ENCODE measurements at places on chromosomes 5 and 9. TPM values are rescaled to one million over a fixed set of nuclear protein-coding genes. Genes with fewer than 3 reads are reported as not detected.

- H3K4me3 ChIP-seq: no peak overlapping the region
- H3K27me3 ChIP-seq: no peaks in the 10 kb centered on the region
- no peaks in the 10 kb centered on the region for H3K36me3 ChIP-seq
- H3K4me1 ChIP-seq: peaks cover 12% of the 10 kb centered on the region
- H3K27ac ChIP-seq: no peak overlapping the region
Observed at GRCh38 chr5:116452774-116453368, 121.8 kb downstream of the SEMA6A start.

DNA sequence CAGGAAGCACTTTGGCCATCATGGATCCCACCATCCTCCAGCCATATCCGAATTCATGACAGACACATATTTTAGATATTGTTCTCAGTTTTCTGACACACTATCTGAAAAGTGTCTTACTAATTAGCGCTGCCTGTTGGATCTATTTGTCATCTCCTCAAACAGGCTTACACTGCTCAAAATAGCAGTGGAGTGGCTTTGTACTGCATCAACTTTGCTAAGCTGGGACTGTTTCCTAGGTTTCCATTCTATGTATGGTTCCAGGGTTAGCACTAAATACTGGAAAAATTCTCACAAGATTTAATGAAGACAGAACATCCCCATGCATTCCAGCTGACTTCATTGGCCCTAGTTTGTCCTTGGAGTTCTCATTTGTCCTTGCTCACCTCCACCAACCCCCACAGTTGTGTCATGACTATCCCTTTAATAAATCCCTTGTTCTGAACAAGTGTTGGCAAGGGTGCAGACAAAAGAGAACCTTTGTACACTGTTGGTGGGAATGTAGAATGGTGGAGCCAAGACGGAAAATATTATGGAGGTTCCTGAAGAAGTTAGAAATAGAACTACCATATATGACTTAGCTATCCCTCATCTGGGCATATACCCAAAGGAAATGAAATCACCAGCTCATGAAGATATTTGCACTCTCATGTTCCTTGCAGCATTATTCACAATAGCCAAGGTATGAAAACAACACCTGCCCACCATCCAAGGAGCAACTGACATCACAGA is 136.5 kb upstream of the RAI14 start:
- DNase-seq: no peak
- no peaks in the 10 kb centered on the region for H3K36me3 ChIP-seq
- H3K27me3 ChIP-seq: no peaks in the 10 kb centered on the region
- H3K4me3 ChIP-seq: no peak overlapping the region
- no peaks in the 10 kb centered on the region for H3K4me1 ChIP-seq

GRCh38 chr9:93517331-93517730 is 59.1 kb upstream of the PHF2 start:
- peaks cover 12% of the 10 kb centered on the region for H3K4me1 ChIP-seq
- DNase-seq: no peak
- no peak overlapping the region for H3K27ac ChIP-seq
- no peak overlapping the region for H3K4me3 ChIP-seq

GRCh38 chr9:69554945-69555344 is 117.2 kb downstream of the APBA1 start:
- no peaks in the 10 kb centered on the region for H3K27me3 ChIP-seq
- no peak overlapping the region for H3K27ac ChIP-seq
- DNase-seq: no peak
- H3K4me1 ChIP-seq: no peaks in the 10 kb centered on the region
- H3K36me3 ChIP-seq: no peaks in the 10 kb centered on the region

DNA sequence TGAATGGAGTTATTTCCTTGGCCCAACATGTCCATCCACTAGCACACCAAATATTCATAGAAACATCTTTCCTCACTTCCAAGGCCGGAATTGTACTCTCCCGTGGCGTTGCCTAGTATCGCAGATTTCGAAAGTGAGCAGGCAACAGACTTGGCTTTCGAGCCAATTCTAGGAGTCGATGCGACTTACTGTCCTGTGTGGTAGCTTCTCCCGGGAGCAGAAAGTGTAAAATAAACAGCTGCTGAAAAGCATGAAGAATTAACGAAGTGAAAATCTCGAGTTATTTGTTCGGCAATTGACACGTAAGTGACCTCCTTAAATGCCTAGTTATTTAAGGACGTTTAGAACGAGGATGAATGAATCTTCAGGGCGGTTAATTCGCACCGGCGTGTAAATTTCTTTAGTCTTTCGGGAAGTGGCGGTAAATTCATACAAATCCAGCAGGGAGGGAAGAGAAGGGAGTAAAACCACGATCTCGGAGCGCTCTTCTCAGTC is 449 bp upstream of the PCSK5 start:
- H3K27ac ChIP-seq: peak overlapping the region; percentile 89
- peaks cover 30% of the 10 kb centered on the region for H3K4me1 ChIP-seq
- no peak for DNase-seq
- no peaks in the 10 kb centered on the region for H3K27me3 ChIP-seq

- DNase-seq: no peak
- no peaks in the 10 kb centered on the region for H3K27me3 ChIP-seq
- no peak overlapping the region for H3K4me3 ChIP-seq
Observed at GRCh38 chr9:2817999-2818803, 25.7 kb downstream of the PUM3 start.

GRCh38 chr9:20087481-20087880 is 298.6 kb upstream of the SLC24A2 start:
- no peaks in the 10 kb centered on the region for H3K4me1 ChIP-seq
- H3K4me3 ChIP-seq: no peak overlapping the region
- H3K36me3 ChIP-seq: no peaks in the 10 kb centered on the region
- H3K27ac ChIP-seq: no peak overlapping the region
- no peak for DNase-seq

- DNase-seq: no peak
- no peaks in the 10 kb centered on the region for H3K4me1 ChIP-seq
- H3K27me3 ChIP-seq: no peaks in the 10 kb centered on the region
- H3K36me3 ChIP-seq: no peaks in the 10 kb centered on the region
Observed at GRCh38 chr5:17852740-17853139, 218.5 kb downstream of the TAF11L14 start.

GRCh38 chr5:123671042-123671441 is 159.1 kb downstream of the CSNK1G3 start:
- no peak overlapping the region for H3K27ac ChIP-seq
- no peaks in the 10 kb centered on the region for H3K36me3 ChIP-seq
- peaks cover 3% of the 10 kb centered on the region for H3K4me1 ChIP-seq

GRCh38 chr5:151664694-151665585 is 21.8 kb downstream of the SPARC start:
- no peak overlapping the region for H3K4me3 ChIP-seq
- DNase-seq: no peak
- H3K4me1 ChIP-seq: peaks cover 71% of the 10 kb centered on the region
- peaks cover 84% of the 10 kb centered on the region for H3K36me3 ChIP-seq
- H3K27ac ChIP-seq: peak overlapping the region; percentile 77

GRCh38 chr5:114435220-114435481 is 73.3 kb downstream of the KCNN2 start:
- H3K36me3 ChIP-seq: no peaks in the 10 kb centered on the region
- H3K27ac ChIP-seq: no peak overlapping the region
- no peaks in the 10 kb centered on the region for H3K27me3 ChIP-seq
- DNase-seq: no peak
- H3K4me3 ChIP-seq: no peak overlapping the region

DNA sequence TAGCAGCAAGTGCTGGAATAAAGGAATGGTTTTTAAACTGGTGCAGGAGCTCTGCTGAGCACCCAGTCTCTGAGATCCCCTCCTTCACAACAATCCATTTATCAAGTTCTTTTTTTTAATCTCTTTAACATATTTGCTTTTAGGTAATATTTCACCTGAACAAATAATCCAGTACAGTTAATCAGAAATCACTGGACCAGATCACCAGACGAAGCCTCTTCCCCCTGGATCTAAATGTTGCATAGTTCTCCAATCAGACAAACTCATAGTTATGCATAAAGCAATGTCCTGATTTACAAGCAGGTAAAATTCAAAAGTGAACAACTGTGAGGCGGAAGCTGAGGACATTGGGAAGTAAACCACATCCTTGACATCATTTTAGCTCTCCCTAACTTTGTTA is 657.7 kb upstream of the RORB start:
- H3K36me3 ChIP-seq: no peaks in the 10 kb centered on the region
- no peak overlapping the region for H3K4me3 ChIP-seq
- DNase-seq: no peak
- no peak overlapping the region for H3K27ac ChIP-seq

DNA sequence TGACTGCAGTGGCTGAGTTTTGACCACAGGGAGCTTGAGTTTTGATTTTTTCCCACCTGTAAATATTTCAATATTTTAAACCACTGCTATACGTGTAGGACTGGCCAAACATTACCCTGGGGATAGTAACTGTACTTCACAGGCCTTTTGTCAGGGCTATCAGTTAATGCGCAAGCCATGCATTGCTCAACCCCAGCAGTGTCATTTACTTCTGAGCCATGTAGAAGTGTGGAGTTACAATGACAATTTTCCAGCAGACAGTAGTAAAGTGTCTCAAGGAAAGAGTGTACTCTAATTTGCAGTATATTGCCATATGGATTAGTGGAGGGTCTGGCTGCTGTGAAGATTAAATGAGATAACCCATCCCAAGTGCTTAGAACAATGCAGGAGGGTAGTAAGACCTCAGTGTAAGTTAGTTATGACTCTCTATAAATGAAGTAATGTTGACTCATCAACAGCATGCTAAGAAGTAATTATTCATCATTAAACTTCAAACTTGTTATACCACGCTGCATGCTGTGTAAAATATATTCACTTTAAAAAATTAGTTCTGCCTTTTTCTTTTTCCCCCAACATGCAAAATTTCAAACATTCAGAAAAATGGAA is 489.2 kb downstream of the KDM4C start:
- no peak overlapping the region for H3K4me3 ChIP-seq
- H3K4me1 ChIP-seq: no peaks in the 10 kb centered on the region
- no peak for DNase-seq

DNA sequence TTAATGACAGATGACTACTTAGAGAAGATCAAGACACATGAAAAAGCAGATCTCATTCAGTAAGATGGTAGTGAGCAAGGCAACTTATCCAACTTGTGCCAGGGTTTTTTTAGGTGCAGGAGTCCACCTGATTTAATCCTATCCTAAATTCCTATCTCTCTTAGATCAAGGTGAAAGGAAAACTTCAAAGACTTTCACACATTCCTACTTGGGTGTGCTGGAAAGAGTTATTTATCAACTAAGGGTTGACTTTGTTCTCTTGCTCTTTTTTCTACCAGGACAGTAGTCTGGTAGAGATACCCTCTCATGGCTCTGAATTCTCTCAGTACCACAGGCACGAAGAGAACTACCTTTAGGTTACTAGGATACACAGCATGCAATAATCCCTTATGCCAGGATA is 18.2 kb downstream of the TUT7 start:
- no peaks in the 10 kb centered on the region for H3K27me3 ChIP-seq
- peaks cover 98% of the 10 kb centered on the region for H3K36me3 ChIP-seq
- DNase-seq: no peak
- no peak overlapping the region for H3K27ac ChIP-seq
- peaks cover 5% of the 10 kb centered on the region for H3K4me1 ChIP-seq
- H3K4me3 ChIP-seq: no peak overlapping the region

GRCh38 chr5:157669701-157670097 is 1.6 kb upstream of the C5orf52 start:
- H3K4me3 ChIP-seq: no peak overlapping the region

DNA sequence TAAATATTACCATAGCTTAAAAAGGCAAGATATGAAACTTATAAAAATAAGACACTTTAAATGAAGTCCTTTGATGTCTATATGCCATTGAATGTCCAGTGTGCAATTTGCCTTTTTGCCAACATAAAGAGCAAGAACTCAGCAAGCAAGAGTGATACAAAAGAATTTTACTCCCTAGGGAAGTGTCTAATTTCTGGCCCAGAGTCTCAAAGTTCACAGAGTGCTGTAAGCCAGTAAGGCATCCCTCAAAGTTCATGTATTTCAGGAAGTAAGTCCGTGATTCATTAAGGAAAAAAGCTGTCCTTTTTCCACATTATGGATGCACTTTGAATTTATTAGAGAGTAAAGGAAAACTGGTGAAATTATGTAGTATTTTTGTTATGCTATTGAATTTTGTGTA is 185.2 kb downstream of the CCDC171 start:
- H3K27me3 ChIP-seq: no peaks in the 10 kb centered on the region
- H3K4me3 ChIP-seq: no peak overlapping the region
- H3K36me3 ChIP-seq: no peaks in the 10 kb centered on the region
- no peaks in the 10 kb centered on the region for H3K4me1 ChIP-seq
- no peak for DNase-seq
- no peak overlapping the region for H3K27ac ChIP-seq

DNA sequence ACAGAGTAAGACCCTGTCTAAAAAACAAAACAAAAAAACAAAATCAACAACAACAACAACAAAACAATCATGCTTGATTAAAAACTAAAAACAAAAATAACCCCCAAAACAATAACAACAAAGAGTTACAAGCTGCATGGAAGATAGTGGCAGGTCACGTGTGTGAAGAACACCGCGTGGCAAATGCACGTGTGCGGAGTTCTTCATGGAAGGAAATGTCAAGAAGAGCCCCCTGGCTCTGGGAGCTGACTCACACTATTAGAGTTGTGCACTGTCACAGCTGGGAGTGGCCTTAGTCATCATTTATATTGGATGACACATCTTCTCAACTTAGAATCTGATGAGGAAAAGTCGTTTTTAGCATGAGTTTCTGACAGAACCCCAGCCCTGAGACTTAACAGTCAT is 110.5 kb downstream of the JMY start:
- H3K36me3 ChIP-seq: no peaks in the 10 kb centered on the region
- H3K4me3 ChIP-seq: no peak overlapping the region
- DNase-seq: no peak
- H3K27ac ChIP-seq: no peak overlapping the region
- no peaks in the 10 kb centered on the region for H3K27me3 ChIP-seq

DNA sequence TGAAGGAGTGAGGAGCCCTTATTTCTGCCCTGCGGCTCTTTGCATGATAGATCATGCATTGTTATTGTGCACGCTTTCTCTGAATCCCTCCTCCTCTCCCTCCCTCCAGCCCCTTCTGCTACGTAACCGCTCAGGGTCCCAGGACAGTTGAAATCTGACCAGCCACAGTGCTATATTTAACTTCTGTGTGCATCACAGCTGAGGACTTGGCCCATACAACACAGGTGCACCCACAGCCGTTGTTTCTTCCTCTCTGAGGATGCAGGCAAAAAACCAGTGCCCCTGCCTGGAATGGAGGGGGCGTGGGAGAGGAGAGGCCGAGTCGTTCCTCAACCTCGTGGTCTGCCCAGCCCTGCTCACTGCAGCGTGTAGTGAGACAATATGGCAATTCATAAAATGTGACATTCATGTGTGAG is 335.6 kb upstream of the CLINT1 start:
- DNase-seq: no peak
- H3K4me3 ChIP-seq: no peak overlapping the region
- H3K27me3 ChIP-seq: no peaks in the 10 kb centered on the region
- no peak overlapping the region for H3K27ac ChIP-seq
- H3K4me1 ChIP-seq: no peaks in the 10 kb centered on the region
- H3K36me3 ChIP-seq: no peaks in the 10 kb centered on the region

- H3K36me3 ChIP-seq: no peaks in the 10 kb centered on the region
- H3K4me1 ChIP-seq: no peaks in the 10 kb centered on the region
- H3K4me3 ChIP-seq: no peak overlapping the region
- peaks cover 5% of the 10 kb centered on the region for H3K27me3 ChIP-seq
- no peak overlapping the region for H3K27ac ChIP-seq
- DNase-seq: no peak
Observed at GRCh38 chr9:114570742-114571141, 16.8 kb upstream of the ATP6V1G1 start.

GRCh38 chr5:151483647-151484046 is 36.2 kb downstream of the SLC36A1 start:
- no peak overlapping the region for H3K4me3 ChIP-seq

- no peaks in the 10 kb centered on the region for H3K36me3 ChIP-seq
- no peak overlapping the region for H3K4me3 ChIP-seq
Observed at GRCh38 chr5:18329328-18329727, 695.1 kb downstream of the TAF11L14 start.

PRR7 gene
- total RNA-seq: 1.7 TPM

SLC25A2 gene
- 0.71 TPM for total RNA-seq

F12 gene
- 0.80 TPM for total RNA-seq

STKLD1 gene
- total RNA-seq: 1.6 TPM

IL9 gene
- total RNA-seq: not detected

PCDHGA11 gene
- total RNA-seq: 3.2 TPM

STOML2 gene
- 59.0 TPM for total RNA-seq
